ENCODE measurements at places on chromosomes 4 and X. TPM values are rescaled to one million over a fixed set of nuclear protein-coding genes. Genes with fewer than 3 reads are reported as not detected.

GRCh38 chrX:33211356-33212260 is at the start of gene DMD:
DMD (minus strand) TSS chrX:33211549; CDS start chrX:33211312, 237 bp downstream.
- peak; percentile 57 for DNase-seq

- no peak for DNase-seq
These were observed 55.3 kb downstream of the FHDC1 start for GRCh38 chr4:152991398-152991797.

GRCh38 chrX:83845397-83845796 is 15.5 kb upstream of the CYLC1 start:
- no peak for DNase-seq

DNA sequence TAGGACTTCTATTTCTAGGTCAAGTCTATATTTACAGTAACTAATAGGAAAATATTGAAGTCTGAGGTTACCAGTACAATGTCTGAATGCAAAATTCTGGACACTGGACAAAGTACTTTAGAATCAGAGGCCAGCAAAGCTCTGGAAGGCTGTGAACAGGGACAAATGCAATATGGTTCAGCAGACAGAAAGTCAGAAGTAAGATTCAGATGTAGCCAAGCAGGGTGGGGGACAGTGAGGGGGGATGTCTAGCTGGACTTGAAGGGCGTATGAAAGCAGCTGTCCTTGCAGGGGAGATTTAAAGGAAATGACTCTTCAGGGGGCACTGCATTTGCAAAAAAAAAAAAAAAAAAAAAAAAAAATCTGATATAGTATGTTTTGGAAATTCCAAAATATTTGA is 2.9 kb downstream of the SORBS2 start:
- no peak for DNase-seq

DNA sequence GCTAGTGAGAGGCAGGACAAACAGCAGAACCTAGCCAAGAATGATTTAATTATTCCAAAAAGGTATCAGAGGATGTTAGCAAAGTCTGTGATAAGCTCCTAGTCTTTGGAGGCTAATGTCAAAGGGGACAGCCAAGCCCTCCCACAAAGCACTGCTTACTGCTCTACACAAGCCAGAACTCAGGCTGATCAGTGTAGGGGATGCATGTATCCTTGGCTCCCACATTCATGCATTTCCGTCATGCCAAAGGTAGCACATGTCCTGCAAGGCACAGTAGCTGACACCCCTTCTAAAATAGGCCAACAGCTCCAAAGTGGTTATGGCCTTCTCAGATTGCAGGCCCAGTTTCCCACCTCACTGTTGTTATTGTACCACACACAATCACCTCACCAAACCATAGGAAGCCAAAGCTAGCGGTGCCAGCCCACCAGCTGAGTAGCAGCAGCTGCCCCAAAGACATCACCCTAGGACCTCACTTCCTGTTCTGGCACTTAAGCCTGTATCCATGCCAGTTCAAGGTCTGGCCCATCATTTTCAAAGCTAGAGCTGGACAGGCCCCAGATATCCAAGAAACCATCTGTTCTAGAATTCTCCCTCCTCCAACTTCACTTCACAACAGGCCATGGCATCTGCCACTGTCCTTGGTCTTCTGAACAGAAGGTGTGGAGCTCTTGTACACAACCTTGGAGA is 40.9 kb downstream of the TSPAN5 start:
- DNase-seq: no peak

GRCh38 chr4:6783111-6783981 is 819 bp downstream of the KIAA0232 start:
- peak; percentile 94 for DNase-seq

DNA sequence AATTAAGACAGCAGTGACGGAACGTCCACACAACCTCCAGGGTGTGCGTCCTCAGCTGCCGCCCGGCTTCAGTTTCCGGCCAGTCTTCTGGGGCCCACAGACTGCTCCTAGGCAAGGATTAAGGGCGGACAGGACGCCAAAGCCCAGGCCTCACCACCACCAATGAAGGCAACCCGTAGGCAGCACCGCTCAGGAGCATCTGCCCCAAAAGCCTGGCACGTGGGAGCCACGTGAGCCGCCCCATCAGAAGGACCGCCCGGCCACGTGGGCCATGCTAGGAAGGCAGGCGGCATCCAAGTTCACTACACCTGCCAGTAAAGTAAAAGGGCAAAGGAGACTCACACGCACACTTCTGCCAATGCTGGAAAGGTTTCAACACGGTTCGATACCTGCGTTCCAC is 14.3 kb downstream of the FAM53A start:
- DNase-seq: no peak

DNA sequence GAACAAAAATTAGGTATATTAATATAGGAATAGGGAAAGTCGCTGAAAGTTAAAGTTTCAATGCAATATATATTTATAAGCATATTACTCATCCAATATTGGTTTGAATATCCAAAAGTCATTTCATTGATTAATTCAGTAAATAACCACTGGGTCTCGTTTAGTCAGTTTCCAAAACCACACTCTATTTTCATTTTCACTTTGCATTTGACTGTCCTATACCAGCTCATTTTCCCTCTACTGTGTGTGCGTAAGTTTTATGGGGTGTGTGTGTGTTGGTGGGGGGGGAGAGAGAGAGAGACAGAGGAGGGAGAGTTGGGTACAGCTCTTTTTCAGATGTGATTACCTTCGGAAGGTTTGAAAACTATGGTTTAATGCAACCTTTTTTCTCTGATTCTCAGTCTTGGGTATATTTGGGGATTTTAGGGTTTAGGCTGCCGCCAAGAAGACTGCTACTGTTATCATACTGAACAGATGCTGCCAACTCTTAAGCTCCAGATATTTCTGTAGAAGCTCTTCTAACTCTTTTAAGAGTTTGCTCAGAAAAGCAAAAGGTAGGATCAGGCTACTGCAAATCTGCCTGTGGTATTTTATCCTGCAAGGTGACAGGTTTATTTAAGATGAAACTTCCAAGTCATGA is 1427.4 kb downstream of the PCDH7 start:
- DNase-seq: no peak

- no peak for DNase-seq
These were observed 425.0 kb upstream of the ATOH1 start for GRCh38 chr4:93403571-93403970.

DNA sequence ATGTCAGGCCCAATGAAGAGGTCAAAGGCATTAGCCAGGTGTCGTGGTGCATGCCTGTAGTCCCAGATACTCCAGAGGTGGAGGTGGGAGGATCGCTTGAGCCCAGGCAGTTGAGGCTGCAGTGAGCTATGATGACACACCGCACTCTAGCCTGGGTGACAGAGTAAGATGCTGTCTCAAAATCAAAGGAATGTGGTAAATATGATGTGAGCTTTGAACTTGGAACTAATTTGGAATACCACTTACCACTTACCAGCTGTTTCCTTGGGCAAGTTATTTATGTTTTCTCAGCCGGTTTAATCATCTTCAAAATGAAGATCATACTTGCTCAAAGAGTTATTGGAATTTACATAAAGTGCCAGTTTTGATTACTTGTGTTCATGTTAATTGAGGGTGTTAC is 23.8 kb upstream of the SEPSECS start:
- DNase-seq: no peak

DNA sequence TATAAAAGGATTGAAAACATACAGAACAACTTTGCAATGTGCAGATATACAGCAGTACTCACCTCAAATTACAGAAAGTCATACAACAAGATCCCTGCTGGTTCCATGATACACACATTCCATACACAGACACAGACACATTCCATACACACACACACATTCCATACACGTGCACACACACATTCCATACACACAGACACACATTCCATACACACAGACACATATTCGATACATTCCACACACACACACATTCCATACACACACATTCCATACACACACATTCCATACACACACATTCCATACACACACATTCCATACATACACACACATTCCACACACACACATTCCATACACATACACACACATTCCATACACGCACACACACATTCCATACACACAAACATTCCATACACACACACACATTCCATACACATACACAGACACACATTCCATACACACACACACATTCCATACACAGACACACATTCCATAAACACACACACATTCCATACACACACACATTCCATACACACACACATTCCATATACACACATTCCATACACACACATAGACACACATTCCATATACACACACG is 13.7 kb downstream of the LINC00632 start:
- no peak for DNase-seq

GRCh38 chrX:39677978-39678791 is 419.6 kb downstream of the BCOR start:
- peak; percentile 62 for DNase-seq

GRCh38 chrX:27583976-27584375 is 6.2 kb upstream of the DCAF8L2 start:
- DNase-seq: no peak

DNA sequence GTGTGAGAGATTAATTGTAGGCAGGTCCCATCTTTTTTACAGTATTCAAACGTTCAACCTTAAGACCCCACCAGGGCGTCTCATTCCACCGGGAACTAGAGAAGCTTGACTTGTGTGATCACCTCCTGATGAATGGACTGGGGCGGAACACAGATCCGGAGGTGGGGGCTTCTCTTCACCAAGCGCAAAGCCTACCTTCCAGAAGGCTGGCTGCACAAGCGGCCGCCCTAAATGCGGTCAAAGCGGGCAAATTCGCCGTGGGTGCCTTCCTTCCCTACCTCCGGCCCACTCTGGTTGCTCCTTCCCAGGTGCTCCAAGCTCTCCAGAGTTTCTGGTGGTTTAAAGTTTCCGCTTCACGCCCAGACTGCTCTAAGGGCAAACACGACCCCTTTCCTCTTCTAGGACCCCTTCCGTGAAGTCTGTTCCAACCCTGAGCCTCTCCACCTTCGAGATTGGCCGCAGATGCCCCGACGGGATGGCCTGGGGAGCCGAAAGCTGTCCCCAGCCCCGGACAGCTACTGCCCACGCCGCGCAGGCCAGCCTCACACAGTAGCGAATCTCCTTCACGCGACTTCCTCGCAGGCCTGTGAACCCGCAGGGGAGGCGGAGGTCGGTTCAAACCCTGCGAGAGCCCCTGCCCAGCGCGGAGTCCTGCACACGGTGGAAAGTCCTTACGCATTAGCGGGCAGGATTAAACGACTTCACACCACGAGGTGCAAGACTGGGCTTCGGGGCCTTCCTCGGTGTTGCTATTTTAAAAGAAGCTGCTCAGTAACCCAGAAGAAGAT is 1.6 kb upstream of the WWC2 start:
- DNase-seq: peak; percentile 66

GRCh38 chr4:142823796-142824195 is 22.3 kb downstream of the INPP4B start:
- no peak for DNase-seq

DNA sequence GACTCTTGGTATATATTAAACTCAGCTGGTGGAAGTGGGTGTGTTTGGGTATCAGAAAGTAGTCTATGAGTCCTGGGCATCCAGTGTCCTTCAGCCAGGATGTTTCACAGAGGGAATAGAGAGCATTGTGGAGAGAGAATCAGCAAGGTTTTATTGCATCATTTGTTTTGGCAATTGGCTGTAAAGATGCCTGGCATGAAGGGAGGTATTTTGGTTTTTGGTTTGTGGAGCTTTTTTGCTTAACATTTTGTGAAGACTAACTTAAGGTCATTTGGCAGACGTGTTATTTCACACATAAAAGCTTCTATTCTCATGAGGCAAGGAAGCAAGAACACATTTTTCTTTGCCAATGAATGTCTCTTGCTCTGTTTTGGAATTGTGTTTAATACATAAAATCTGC is 71.1 kb downstream of the DCLK2 start:
- no peak for DNase-seq

ARMCX2 gene
- 49.8 TPM for total RNA-seq

FRG2 gene
- total RNA-seq: not detected

Data from sciatic nerve (tissue), 2 donors.